ENCODE measurements at places on chromosomes 11 and 22.

- DNase-seq: no peak
These were observed 14.2 kb downstream of the TP53I11 start for GRCh38 chr11:44936525-44936924.

- no peak for DNase-seq
These were observed 68.2 kb downstream of the SYT13 start for GRCh38 chr11:45217991-45218390.

- DNase-seq: no peak
These were observed 1.1 kb upstream of the ADM start for GRCh38 chr11:10303558-10304363.

- DNase-seq: peak; percentile 47
These were observed 3.6 kb downstream of the NEAT1 start for GRCh38 chr11:65425971-65426838.

DNA sequence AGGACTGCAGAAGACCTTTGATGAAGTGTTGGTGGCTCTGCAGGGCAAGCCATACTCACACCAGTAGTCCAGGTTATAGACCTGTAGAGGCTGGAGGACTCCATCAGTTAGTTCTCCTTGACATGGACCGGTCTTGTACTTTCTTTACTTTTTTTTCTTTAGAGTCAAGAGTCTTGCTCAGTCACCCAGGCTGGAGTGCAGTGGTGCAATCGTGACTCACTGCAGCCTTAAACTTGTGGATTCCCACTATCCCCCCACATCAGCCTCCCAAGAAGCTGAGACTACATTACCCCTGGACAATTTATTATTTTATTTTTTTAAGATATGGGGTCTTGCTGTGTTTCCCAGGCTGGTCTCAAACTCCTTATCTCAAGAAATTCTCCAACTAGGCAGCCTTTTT, 49.6 kb upstream of the E2F8 start:
- no peak for DNase-seq

- DNase-seq: no peak
These were observed 15.9 kb downstream of the CCDC82 start for GRCh38 chr11:96373826-96374225.

DNA sequence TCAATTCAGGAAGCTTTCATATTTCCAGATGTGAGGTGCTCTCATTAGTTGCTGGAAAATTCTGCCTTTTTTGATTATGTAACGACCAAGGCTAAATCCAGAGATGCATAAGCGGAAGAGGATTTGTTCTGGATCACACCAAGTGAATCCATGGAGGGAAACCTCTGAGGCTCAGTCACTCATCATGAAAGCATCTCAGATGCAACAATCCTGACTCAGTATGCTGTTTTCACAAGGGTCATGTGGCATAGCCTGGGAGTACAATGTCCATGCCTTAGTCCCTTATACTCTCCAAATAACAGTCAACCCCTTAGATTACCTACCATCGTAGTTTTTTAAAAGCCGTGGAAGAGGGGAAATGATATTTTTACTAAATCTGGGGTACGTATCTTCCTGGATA, 445.6 kb downstream of the NTM start:
- DNase-seq: no peak

Measured in mesenteric fat pad (tissue), 1 donor.